Fibroblast of the aortic adventitia (primary cell): ENCODE measurements at places on chromosomes 2 and 18.

- no peak for DNase-seq
These were observed 23.9 kb upstream of the NCOA1 start for GRCh38 chr2:24466871-24467870.

DNA sequence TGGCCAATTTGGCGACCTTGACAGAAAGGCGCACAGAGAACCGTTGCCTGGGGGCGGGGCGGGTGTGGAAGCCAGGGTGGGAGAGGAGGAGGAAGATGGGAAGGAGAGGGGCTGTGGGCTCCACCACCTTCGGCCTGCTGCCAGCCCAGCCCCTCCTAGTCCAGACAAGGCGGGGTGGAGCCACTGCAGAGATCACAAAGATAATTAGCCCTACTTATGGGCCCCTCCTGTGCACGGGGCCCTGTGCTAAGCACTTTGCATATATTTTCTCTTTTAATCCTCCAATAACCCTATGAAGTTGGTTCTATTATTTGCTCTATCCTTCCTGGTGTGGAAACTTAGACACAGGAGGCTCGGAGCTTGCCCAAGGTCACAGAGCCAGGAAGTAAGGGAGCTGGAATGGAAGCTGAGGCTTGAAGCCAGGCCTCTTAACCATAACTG lies 13.7 kb upstream of the ECEL1 start:
- DNase-seq, result no peak

- DNase-seq, result no peak
These were observed 163.0 kb downstream of the FIGN start for GRCh38 chr2:163572850-163573249.

- DNase-seq, result no peak
These were observed 4.4 kb upstream of the SERPINB5 start for GRCh38 chr18:63472380-63472779.

DNA sequence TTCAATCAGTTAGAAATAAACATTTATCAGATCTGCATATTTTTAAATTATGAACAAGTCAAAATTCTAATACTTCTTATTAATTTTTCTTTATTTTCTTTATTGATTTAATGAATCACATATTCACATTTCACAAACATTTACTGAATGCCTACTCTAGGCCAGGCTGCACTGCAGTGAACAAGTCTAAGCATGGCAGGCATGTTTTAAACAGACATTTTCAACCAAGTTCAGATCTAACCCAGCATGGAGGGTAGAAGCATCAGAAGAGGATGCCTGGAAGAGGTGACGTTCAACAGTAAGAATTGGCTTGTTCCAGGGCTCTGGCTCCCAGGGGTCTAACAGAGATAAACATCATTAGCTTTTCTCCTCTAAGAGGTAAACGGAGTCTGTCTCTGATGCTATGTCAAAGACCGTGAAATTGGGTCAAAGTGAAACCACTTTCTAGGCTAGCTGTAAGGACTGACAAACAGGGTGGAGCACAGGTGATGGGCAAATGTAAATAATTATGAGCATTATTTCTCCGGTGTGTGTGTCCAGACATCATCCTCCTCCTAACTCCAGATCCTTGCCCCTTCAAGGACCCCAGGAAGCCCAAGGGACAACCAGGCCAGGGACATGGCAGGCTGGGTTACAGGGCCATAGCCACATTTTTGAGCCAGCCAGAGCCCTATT lies 50.6 kb downstream of the UNC50 start:
- no peak for DNase-seq

DNA sequence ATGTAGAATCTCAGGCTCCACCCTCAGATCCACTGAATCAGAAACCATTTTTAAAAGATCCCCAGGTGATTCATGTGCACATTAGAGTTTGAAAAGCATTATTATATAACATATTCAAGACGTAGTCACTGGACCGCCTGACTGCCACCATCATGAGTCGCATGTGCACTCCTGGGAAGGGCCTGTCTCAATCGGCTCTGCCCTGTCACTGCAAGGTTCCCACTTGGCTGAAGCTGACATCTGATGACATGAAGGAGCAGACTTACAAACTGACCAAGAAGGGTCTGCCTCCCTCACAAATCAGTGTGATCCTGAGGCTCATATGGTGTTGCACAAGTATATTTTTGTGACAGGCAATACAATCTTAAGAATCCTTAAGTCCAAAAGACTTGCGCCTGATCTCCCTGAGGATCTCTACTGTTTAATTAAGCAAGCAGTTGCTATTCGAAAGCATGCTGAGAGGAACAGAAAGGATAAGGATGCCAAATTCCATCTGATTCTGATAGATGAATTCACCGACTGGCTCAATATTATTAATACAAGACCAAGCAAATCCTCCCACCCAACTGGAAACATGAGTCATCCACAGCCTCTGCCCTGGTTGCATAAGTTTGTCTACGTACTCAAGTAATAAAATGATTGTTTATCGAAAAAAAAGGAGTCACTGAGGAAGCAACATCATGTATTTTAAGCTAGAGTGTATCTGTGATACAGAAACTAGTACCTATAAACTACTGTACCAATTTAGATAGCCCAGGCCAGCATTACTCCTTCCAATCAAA lies 26.2 kb downstream of the ATAD2B start:
- peak; percentile 92 for DNase-seq

DNA sequence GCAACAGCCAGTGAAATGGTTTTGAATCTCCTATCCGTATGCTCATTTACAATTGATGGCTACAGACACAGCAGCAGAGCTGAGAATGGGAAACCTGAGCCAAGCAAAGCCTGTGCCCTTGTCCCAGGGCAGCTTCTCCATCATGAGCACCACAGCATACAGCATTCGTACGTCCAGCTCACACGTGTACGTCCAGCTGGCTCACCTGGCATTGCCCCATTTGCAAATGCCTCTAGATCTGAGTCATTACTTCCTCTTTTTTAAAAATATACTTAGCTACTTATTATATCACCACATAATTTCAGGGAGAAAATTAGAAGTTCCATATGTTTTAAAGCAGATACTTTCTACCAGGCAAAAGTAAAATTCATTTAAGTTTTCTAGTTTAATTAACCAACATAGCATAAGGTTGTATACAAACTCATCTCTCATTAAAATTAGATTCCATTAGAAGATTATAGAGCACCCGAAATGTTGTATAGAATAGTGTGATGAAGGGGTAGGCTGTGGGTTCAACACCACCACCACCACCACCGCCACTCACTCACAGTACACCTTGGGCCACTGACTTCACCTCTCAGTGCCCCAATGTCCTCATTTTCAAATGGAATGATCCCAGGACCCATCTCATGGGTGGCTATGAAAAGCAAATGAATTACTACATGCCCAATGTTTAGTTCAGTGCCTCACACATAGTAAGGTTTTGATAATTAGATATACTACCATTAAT lies 31.4 kb upstream of the TMEM177 start:
- peak; percentile 82 for DNase-seq

GRCh38 chr2:66576311-66576560 lies 141.3 kb downstream of the MEIS1 start:
- no peak for DNase-seq

- no peak for DNase-seq
These were observed 437.4 kb downstream of the RND3 start for GRCh38 chr2:150050036-150050435.

GRCh38 chr2:233807966-233808935 lies 30.1 kb downstream of the MROH2A start:
- no peak for DNase-seq

- DNase-seq, result peak; percentile 64
These were observed 147.6 kb downstream of the CCBE1 start for GRCh38 chr18:59549503-59550173.
